Body of pancreas (tissue), 4 donors: ENCODE measurements at places on chromosomes 6 and 20. TPM values are rescaled to one million over a fixed set of nuclear protein-coding genes. Genes with fewer than 3 reads are reported as not detected.

- DNase-seq = no peak
- H3K36me3 ChIP-seq = no peaks in the 10 kb centered on the region
- H3K4me3 ChIP-seq = no peak overlapping the region
These were observed 117.9 kb upstream of the PTPN1 start for GRCh38 chr20:50392138-50392866.

The SMPDL3A gene
- 21.3 TPM for total RNA-seq

DNA sequence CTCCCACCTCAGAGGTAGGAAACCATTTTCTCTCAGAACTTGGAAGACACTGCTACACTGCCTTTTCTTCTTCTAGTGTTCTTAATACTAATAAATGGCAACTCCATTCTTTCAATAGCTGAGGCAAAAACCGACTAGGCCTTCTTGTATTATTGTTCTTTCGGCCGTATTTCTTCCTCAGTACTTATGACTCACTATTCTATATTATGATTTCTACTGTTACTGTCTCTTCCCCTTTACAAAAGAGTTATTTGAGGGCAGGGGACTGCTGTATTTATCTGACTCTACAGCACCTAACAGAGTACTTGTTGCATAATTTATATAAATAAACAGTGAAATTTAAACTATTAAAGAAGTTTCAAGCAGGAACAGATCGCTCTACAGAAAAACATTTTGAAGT lies 3.1 kb downstream of the DNAAF9 start:
- DNase-seq = no peak
- H3K27me3 ChIP-seq = no peaks in the 10 kb centered on the region
- H3K4me3 ChIP-seq = no peak overlapping the region
- H3K4me1 ChIP-seq = peaks cover 25% of the 10 kb centered on the region
- no peak overlapping the region for H3K27ac ChIP-seq

The PPP1R3G gene
- 0.26 TPM for total RNA-seq
